ENCODE measurements at places on chromosomes 2 and 18. TPM values are rescaled to one million over a fixed set of nuclear protein-coding genes. Genes with fewer than 3 reads are reported as not detected.

DNA sequence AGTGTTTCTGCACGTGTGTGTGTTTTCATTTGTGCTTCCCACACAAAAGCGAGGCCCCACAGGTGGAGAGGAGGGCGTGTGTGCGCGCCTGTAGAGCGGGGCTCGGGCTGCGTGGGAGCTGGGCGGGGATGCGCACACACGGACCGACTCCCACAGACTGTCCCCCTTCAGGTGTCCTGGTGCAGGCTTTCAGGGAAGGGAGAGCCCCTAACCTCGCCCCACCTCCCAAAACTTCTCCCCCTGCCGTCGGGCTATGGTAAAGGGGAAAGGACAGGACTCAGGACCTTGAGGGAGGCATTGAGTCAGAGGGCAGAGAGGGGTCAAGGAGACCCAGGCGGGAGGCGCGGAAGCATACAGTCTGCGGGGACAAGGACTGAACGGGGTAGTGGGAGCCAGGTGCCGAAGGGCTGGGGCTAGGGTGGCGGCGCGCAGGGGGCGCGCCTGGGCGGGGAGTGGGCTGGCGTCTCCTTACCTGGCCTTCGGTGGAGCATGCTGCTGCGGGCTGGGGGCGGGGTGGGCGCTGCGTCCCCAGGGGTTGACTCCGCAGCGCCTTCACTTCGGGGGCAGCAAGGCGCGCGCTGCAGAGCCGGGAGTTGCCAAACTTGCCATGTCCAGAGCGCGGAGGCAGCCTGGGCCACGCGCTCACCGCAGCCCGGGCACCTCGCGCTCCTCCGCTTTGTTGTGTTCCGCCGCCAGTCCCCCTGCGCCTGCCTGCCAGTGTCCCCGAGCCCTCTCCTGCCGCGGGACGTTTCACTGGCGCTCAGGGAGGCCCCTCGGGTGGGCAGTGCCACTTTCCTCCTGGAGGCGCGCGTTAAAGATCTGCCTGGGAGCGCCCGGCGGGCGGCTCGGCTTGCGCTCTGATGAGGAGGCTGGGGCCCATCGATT, 302.0 kb downstream of the NCKAP5 start:
- DNase-seq, result no peak

PLEK gene
- total RNA-seq, result 0.56 TPM

ERICH2 gene
- total RNA-seq, result 1.3 TPM

- DNase-seq, result no peak
Measured at GRCh38 chr2:134406311-134406710, 152.4 kb downstream of the MGAT5 start.
